Activated T-helper 1 cell treated with anti-CD3 and anti-CD28 coated beads, Interleukin-2, amount 50 U/mL, for 16 hours (primary cell): ENCODE measurements at places on chromosomes 13 and 19.

- DNase-seq: no peak
Observed at GRCh38 chr13:72218966-72219365, 352.0 kb upstream of the DACH1 start.

DNA sequence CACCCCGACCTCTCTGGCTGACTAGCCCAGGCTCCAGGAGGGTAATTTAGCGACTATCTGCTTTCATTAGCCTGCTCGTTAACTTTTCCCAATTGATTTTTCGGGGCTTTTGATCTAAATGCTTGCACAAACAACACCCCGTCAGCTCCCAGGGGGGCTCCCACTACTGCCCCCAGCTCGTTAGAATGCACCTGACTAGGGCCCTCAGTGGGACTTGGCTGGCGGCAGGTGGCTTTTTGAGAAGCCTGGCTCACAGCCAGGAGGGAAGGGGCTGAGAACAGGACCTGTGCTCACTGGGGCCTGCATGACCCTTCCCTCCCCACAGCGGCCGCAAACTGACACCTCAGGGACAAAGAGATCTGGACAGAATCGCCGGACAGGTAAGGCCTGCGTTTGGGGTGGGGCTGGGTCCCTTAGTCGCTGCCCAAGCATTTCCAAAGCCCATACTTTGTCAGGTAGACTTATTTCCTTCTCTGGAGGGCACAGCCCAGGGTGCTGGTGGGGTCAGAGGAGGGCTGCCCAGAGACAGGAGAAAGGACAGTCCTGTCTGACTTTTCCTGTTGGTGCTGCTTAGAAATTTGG is 7.6 kb upstream of the CD79A start:
- no peak for DNase-seq

GRCh38 chr13:85347251-85347650 is 452.0 kb downstream of the SLITRK6 start:
- DNase-seq: no peak

DNA sequence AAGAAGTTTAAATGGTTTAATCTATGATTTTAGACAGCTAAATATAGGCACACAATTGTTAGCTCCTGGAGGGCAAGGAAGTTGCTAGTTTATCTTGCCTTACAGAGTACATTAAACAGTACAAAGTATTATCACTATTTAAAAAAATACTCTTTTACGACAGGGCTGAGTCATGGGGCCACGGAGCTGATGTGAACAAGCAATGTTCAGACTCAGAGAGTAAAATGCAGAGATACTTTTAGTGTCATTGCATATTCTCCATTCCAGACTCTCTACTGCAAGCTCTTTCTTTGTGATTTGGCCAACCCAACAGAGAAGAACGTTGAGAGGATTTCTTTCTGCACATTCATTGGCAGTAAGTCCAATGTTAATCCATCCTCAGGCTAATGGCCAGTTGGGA is 352.4 kb downstream of the SPRY2 start:
- no peak for DNase-seq

- peak; percentile 55 for DNase-seq
Observed at GRCh38 chr19:35644987-35645679, 3.0 kb upstream of the COX6B1 start.

DNA sequence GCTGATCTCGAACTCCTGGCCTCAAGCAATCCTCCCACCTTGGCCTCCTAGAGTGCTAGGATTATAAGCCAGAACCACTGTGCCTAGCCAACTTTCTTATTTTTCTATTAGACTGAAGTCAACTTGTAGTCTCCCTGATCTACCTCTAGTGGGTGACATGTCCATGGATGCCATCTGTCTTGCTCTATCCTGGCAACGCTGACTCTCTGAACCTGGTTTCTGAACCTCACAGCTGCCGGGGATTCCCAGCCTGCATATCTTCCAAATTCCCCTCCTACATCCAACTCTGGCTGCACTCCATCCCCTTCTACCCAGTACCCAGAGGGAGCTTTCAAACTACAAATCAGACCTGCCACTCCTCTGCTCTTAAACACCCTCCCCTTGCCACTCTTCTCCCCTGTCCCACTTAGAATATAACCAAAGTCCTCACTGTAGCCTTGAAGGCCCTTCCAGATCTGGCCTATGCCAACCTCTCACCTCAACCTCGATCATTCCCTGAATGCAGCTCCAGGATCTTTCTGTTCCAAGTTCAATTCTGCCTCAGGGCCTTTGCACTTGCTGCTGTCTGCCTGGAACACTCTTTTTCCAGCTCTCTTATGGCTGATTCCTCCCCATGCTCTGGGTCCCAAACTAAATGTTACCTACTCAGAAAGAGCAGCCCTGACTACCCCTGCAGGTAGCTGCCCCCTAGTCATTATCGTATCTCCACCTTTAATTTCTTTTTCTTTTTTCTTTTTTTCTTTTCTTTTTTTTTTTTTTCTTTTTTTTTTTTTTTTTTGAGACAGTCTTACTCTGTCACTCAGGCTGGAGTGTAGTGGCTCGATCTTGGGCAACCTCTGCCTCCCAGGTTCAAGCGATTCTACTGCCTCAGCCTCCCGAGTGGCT is 2.2 kb downstream of the CLIP3 start:
- no peak for DNase-seq

DNA sequence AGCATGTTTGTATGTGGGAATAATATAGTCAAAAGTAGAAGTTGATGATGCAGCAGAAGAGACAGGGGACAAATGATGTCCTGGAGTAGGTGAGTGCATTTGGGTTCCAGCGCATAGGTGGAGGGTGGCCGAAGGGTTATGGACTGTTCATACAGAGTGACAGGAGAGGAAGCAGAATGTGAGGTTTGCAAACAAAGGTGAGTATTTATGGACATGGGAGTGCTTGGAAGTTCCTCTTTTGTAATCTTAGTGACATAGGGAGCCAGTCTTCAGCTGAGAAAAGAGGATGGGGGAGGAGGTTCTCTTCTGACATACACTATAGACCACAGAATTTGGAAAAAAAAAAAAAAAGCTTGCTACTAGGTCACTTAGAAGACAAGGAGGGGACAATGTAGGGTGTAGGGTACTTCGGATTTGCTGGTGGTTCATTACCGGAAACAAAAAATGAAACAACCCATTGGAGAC is 331.6 kb downstream of the DLEU7 start:
- DNase-seq: no peak

GRCh38 chr19:13165162-13165997 is 15.2 kb downstream of the IER2 start:
- DNase-seq: no peak

GRCh38 chr13:43520351-43520750 is 266.4 kb downstream of the ENOX1 start:
- no peak for DNase-seq

DNA sequence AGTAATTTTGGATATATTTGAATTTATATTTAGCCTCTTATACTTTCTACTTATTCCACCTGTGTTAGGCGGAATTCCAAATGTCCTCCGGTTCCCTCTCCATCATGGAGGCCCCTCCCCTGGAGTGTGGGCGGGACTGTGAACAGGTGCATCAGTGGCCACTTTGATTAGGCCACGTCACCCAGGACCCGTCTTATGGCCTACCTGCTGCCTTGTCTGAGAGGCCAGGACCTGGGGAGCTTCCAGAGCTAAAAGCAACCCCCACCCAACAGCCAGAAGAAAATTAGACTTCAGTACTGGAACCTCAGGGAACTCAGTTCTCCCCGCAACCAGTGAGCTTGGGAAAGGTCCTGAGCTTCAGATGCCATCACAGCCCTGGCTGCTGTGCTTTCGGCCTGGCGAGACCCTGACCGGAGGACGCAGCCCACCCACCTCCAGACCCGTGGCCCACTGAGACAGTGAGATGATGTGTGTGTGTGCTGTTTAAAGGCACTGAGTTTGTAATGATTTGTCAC is 200.2 kb upstream of the SOX1 start:
- no peak for DNase-seq

DNA sequence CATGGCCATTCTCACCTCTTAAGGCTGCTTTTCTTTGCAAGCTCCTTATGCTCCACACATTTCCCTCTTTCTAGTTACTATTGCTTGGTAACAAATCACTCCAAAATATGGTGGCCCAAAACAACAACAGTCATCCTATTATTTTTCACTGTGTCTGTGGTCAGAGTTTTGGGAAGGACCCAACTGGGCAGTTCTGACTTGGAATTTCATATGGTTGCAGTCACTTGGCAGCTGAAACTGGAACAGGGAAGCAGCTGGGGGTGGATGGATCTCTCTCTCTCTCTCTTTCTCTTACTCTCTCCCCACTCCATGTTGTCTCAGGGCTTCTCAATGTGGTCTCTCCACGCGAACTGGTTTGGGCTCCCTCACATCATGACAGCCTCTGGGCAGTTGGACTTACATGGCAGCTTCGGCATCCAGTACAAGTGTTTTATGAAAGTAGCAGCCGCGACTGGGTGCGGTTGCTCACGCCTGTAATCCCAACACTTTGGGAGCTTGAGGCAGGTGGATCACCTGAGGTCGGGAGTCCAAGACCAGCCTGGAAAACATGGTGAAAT is 39.6 kb downstream of the NUMBL start:
- DNase-seq: no peak

DNA sequence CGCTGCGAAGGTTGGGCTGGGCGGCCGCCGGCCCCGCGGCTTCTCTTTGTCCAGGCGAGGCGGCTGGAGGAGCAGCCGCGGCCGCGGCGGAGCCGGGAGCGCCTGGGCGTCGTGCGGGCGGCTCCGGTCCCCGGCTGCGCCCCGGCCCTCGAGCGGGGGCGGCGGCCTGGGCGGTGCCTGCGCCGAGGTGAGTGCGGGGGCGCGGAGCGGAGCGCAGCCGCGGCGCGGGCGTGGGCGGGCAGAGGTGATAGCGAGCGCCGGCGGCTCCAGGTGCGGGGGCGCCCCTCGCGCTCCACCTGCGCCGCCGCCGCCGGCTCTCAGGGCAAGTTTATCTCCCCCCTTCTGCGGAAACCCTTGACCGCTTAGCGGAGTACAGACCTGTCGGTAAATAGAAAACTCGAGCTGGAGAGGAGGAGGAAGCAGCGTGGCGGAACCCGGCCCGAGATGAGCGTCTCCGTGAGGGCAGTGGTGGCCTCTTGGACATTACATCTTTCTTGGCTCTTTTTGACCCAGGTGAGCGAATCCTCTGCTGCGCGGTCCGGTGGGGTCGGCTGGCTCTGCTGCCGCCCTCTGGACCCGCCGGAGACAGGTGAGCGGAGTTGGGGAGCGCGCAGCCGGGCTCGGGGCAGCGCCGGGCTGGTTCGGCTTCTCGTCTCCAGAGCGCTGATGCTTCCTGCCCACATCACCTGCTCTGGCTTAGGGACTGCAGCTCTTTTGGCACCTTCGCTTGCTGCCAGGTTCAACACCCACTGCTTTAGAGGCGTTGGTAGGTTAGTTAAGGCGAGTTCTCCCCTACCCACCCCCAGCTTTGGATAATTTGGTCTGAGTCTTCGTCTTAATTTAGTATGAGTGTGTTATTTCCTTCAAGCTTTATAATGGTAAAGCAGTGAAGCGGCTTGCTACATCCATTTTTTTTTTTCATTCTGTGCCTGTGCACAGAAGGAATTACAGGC is at the start of gene MTUS2:
MTUS2 (plus strand) TSS at position 241 of the 953 bp plus-strand sequence.
- no peak for DNase-seq

GRCh38 chr13:49904729-49905456 is 31.2 kb downstream of the SPRYD7 start:
- DNase-seq: no peak

- DNase-seq: peak; percentile 26
Observed at GRCh38 chr19:58346961-58347929, 6.0 kb downstream of the A1BG start.

- no peak for DNase-seq
Observed at GRCh38 chr19:38928391-38929001, 2.1 kb downstream of the SARS2 start.

- no peak for DNase-seq
Observed at GRCh38 chr13:44664308-44664707, 88.2 kb upstream of the TSC22D1 start.

GRCh38 chr19:16143399-16144215 is at the start of gene HSH2D:
TSS of gene HSH2D (plus strand) at chr19:16143685. CDS start at chr19:16148751, 5,066 bp downstream.
- peak; percentile 60 for DNase-seq

DNA sequence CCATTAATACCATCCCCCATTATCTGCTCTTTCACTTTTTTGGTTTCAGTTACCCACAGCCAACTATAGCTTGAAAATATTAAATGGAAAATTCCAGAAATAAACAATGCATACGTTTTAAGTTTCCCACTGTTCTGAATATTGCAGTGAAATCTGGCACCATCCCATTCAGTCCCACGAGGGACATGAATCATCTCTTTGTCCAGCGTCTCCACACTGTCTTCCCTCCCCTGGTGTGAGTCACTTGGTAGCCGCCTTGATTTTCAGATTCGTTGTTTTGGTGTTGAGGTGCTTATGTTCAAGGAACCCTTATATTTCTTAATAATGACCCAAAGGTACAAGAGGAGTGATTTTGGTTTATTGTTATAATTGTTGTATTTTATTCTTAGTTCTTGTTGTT is 246.1 kb downstream of the DCT start:
- no peak for DNase-seq

GRCh38 chr19:15318241-15318691 is 14.1 kb downstream of the BRD4 start:
- no peak for DNase-seq

GRCh38 chr19:15010501-15011300 is 31.0 kb upstream of the SLC1A6 start:
- DNase-seq: no peak

DNA sequence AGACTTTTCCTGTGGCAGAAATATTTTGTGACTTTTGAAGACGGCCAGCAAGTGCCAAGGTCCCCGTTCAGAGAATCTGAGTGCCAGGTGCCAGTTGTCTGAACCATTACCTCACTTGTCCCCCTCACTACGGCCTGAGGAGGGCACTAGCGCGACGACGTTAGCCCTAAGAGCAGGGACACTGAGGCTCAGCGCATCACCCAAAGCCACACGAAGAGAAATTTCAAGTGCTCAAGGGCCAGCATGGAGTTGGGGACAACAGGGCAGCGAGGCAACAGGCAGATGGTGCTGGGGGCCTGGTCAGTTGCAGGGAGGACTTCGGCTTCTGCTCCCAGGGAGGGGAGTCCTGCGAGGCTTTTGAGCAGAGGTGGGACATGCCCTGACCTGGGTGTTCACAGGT is 9.5 kb upstream of the TYK2 start:
- DNase-seq: no peak

GRCh38 chr19:51493776-51494175 is 7.8 kb downstream of the SIGLEC12 start:
- DNase-seq: no peak

DNA sequence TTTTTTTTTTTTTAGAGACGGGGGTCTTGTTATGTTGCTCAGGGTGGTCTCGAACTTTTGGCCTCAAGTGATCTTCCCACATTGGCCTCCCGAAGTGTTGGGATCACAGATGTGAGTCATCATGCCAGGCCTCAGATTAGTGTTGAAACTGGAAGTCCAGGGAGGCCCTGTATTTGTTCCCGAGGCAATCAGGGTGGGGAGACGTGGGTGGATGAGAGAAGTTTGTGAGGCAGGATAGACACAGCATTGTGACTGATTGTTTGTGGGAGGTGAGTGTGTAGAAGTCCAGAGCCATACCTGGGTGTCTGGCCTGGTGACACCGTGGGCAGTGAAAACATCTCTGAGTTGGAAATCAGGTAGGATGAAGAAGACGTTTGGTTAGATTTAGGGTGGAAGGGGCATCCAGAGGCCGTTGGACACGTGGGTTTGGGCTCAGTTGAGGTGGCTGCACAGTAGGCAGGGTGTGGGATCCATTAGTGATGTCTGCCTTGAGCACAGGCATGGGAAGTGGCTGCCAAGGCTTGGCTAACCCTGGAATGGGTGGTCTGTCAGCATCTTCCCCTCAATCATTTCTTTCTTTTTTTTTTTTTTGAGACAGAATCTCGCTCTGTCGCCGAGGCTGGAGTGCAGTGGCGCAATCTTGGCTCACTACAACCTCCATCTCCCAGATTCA is 12.4 kb downstream of the RTN2 start:
- DNase-seq: no peak

- DNase-seq: no peak
Observed at GRCh38 chr13:42038661-42039456, 9.6 kb upstream of the DGKH start.

- no peak for DNase-seq
Observed at GRCh38 chr13:32791545-32792172, 205.4 kb downstream of the PDS5B start.
